ENCODE measurements at places on chromosomes 7 and 10.

DNA sequence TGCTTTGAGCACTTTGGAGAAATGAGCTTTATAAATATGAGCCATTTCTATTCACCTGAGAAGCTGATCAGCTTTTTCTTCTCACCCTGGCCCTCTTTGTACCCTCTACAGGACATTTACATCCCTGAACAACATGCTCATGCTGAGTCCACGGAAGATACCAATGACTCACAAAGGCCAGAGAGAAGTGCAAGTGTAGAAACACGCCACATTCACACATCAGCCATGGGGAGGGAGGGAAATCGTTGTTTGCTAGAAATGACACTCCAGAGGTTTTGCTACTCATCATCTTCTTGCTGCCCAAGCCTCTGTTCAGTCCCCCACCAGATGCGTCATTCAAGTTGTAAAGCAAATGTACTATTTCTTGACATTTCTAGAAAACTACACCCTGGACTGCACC is 2.8 kb upstream of the UCN3 start:
- no peak for DNase-seq

GRCh38 chr7:138303230-138304070 is 156.6 kb upstream of the TRIM24 start:
- no peak for DNase-seq

DNA sequence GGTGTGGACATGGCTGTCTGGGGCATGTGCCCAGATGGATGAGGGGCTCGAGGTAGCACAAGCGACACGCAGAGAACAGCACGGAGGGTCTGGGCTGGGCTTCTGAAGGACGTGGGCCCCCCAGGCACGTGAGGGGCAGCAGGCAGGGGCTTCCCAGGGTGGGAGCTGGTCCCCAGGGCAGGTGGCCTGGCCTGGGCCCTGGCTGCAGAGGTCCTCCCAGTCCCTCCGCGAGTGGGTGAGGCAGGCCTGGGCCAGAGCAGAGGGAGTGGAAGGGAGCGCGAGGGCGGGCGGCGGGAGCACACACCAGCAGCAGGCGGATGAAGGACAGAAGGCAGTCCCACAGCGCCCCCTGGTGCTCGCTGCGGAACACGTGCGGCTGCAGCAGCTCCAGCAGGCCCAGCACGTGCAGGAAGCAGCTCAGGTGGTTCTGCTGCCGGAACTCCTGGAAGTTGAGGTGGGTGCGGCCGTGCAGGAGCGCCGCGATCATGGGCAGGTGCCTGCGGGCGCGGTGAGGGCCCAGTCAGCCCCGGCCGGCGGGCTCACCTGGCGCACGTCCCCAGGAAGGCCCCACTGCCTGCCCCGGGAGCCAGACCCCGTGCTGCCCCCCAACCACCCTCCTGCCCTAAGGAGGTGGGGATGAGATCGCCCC is 14.7 kb upstream of the MICALL2 start:
- peak; percentile 78 for DNase-seq

DNA sequence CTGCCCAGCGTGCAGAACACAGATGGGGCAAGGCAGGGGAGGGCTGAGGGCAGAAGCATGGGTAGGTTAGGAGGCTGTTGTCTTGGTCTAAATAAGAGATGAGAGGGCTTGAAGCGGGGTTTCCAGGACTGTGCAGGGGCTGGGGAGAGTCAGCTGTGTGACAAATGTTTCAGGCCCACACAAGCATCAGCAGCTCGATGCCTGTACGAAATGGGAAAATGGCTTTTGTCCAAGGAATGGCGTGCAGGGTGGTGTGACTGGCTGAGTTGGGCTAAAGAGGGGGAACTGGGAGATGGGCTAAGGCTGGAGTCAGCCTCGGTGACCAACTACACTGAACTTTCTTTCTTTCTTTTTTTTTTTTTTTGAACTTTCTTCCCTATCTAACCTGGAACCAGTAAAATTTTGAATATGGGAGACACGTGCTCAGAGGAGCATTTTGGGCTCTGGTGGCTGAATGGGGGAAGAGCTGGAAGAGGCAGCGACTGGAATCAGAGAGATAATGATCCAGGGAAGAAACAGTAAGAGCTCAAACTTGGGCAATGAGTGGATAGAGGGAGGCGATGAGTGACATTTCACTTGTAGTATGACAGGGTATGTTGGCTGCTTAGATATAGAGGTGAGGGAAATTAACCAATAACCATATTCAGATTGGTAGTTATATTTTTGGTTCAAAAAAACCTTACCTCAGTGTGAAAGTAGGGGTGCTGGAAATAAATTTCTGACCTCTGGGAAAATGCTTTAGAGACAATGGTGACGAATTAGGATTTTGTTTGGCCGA is 10.2 kb upstream of the EPHA1 start:
- no peak for DNase-seq

- no peak for DNase-seq
These were observed 18.6 kb downstream of the C7orf33 start for GRCh38 chr7:148609045-148609725.

DNA sequence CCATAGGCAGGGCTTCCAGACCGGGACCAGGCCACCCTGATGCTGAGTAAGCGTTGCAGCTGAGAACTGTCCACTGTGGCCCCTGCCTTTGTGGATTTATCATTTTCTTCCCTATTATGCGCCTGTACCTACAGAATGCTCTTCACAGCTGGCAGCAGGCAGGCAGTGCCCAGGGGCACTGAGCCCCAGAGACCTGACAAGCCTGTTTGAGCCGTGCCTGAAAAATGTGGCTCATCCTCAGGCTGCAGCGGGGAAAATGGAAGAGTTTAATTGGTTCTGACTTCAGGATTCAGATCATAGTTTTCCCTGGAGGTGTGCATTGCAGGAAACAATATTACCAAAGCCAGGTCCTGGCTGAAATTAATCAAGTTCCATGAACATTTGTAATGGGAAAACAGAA is 200.2 kb downstream of the ZNF438 start:
- DNase-seq: no peak

DNA sequence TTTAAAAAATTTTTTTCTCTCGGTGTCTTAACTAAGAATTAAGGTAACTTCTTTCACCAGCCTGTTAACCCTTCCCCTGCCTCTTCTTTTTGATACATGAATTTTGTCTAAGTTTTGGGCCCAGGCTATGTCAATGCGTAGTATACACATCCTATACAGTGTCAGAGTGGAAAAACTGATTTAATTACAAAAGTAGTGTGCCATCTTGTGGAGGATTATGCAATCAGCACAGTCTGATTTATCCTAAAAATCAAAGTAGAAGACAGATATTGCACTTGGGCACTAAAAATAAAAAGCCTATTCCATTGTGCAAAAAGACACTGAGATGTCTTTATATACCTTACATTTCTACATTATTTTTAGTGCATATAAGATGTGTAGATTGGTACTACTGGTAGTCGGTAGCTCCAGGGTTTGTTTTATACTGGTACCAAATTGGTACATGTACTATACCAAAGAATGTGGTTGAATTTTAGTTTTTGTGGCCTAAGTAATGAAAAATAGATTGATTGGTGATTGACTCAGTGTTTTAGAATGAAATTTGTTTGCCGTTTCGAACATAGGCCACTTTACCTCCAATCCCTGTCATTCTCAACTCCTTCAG is 96.6 kb downstream of the MKLN1 start:
- DNase-seq: no peak

GRCh38 chr7:143205560-143206293 is 16.1 kb upstream of the TAS2R40 start:
- DNase-seq: no peak

- no peak for DNase-seq
These were observed 60.2 kb downstream of the THNSL1 start for GRCh38 chr10:25076506-25077177.

- DNase-seq: no peak
These were observed 879.1 kb upstream of the C7orf33 start for GRCh38 chr7:147711447-147711846.

DNA sequence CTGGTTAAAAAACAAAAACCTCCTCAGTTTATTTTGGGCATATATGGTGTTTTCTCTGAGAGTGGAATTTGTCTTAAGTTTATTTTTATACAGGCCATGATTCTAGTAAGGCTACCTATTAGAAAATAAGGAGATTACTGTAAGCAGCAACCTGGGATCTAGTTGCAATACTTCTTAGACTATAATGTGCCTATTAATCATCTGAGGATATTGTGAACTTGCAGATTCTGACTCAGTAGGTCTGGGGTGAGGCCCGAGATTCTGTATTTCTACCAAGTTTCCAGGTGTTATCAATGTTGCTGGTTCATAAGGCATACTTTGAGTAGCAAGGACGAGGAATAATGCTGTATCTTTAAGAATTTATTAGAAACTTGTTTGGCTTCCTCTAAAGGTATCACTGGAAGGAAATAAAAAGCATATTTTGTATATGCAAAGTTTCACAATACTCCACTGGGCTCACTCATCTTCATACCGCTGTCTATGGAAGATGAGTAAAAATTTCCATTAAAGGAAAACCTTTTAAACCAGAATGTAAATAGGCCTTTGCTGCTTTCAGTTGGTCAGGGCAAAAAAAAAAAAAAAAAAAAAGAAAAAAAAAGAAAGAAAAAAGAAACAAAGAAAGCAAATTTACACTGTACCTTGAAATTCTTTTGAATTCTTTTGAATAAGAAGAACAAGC is 105.8 kb downstream of the BMPER start:
- no peak for DNase-seq

GRCh38 chr10:43627942-43628341 is 20.7 kb downstream of the ZNF32 start:
- DNase-seq: no peak

GRCh38 chr7:112079673-112080072 is 126.5 kb downstream of the DOCK4 start:
- DNase-seq: no peak

- DNase-seq: no peak
These were observed 814.8 kb downstream of the TNS3 start for GRCh38 chr7:46767071-46767470.

- DNase-seq: no peak
These were observed 97.0 kb upstream of the PPIF start for GRCh38 chr10:79250259-79250658.

DNA sequence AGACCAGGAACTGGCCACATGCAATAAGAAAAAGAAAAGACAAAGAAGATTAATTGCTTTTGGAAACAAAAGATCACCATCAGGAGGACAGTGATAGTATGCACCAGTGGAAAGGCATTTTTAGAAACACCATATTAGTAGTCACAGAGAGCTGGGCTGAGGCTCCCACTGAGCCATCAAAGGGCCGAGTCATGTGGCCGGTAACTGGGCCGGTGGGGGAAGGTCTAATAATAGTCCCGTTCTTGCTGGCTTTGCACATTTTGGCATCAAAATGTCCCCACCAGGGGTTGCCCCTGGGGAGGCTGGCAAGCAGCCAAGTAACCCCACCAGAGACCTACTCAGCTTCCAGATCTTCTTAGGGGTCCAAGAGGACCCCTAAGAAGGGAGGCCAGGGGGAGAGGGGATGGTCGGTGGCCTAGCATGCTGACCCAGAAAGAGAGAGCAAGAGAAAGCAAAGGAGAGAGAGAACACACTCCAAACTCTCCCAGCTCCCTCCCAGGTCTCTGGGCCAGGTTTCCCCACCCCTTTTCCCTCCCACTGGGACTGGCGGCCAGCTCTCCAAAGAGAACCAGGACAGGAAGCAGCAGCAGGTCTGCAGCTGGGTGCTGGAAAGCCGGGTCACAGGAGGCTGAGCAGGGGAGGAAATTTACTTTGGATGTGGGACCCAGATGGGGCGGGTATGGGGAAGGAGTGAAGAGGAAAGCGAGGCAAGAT is 70.2 kb upstream of the FGFR2 start:
- no peak for DNase-seq

Measured in stimulated activated CD8-positive, alpha-beta memory T cell treated with anti-CD3 and anti-CD28 coated beads, Interleukin-4, amount 100 ng/mL, for 24 hours (primary cell).